ENCODE measurements at places on chromosomes 11 and 22.

DNA sequence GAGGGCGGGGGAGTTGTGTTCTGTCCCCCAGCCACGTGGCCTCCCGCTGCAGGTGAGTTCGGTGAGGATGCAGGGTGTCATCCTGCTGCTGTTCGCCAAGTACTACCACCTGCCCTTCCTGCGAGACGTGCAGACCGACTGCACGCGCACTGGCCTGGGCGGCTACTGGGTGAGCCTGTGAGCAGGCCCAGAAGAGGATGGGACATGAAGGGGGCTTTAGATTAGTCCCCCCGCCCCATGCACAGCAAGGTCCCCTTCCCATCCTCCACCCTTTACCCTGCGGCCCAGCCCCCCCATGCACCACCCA, 4.1 kb downstream of the INPP5J start:
- no peak for DNase-seq

DNA sequence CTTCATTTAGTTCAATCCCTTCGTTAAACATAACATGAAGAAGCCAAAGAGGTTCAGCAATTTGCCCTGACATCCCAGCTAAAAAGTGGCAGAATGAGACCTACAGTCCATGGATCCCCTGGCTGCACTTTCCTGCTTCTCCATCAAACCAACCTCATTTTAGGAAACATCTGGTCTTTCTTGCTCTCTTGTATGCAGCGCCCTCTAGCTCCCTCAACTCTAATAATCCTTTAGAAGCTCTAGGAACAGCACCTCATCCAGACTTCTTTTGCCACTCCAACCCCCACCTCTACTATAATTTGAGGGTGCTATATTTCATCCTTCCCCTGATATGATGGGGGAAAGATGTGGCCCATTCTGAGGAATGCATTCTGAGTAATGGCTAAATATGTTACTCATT, 7.4 kb downstream of the CNTF start:
- DNase-seq = peak; percentile 22

DNA sequence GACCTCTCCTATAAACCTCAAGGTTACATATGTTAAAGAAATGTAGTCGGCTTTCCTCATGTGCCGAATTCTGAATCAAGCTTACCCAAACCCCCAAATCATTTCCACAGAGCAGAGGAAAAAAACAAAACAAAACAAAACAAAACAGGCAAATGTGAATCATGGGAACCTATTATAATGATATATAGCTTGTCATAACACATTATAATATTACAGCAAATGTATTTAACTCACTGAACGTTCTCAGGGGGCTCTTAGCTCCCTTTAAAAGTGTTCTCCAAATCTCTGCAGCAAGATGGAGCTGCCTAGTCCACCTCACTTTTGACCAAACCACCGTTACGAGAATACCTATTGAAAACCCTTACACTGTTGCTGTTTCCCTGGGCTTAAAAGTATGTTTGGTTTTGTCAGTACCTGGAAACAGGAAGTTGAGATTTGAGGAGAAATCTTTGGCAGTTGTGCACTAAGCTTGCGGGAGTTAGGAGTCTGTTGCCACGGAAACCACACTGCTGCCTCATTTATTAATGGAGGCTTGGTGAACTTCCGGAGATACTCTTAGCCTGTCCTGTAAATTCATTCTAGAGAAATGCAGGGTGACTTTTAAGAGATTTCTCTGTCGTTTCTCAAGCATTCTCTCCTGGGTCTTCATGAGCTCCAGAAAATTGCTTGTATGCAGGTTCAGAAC, 167.0 kb upstream of the RASSF10 start:
- no peak for DNase-seq

- no peak for DNase-seq
Observed at GRCh38 chr11:62652161-62653006, 718 bp downstream of the INTS5 start.

DNA sequence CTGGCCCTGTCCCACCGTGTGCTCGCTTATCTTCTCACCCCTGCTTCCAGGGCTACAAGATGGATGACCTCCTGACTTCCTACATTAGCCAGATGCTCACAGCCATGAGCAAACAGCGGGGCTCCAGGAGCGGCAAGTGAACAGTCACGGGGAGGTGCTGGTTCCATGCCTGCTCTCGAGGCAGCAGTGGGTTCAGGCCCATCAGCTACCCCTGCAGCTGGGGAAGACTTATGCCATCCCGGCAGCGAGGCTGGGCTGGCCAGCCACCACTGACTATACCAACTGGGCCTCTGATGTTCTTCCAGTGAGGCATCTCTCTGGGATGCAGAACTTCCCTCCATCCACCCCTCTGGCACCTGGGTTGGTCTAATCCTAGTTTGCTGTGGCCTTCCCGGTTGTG, 86.5 kb downstream of the MYO7A start:
- DNase-seq = no peak

DNA sequence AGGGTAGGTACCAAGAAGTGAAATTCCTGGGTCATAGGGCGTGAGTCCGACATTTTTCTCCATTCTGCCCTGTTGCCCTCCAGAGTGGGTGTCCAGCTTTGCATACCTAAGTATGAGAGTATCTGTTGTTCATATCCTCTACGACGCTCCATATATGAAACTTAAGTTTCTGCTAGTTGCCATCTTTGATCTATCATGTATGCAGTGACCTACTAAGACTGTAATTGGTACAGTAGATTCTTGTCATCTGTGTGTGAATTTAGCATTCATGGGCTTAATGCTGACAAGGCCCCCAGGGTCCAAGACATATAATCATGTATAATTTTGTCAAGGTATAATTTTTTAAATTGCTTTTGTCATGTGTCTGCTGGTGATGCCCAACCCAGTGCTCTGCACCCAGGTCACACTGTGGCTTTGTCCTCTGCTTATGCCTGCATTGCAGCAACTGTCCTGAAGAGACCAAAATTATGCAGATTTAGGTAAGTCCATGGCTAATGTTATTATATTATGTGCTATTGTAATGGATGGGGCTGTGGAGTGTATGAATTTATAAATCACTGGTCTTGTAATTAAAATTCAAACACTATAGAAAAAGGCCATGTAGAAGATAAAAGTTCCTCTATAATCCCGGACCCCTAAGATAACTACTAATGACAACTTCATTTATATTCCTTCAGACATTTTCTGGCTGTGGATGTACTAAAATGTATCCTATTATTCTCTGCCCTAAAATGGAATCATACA, 12.2 kb downstream of the NEAT1 start:
- no peak for DNase-seq

DNA sequence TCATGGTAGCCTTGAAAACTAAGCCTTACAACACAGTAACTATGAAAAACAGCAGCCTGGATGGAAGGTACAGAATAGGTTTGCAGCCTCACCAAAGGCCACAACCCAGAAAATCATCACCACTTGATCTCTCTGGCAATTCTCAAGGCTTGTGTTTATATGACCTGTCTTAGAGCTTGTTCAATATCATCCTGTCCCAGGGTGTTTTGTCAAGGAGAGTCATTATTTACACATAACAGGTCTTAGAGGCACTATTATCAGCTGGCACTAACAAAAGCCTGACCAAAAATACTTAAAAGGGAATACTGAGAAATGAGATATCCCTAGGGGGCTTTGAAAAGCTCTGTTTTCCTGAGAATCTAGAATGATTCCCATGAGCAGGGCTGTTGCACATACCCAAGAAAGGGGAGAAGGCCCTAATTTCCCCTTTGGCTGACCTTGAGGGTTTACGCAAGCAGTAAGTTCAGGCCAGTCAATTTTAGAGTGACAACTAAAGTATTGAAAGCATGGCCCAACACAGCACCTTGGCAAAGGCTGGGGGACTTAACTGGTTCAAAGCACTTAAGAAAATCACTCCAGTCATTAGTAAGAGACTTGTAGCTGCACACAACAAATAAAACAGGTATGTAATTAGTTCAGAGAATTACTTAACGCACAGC, 7.9 kb downstream of the SC5D start:
- no peak for DNase-seq

DNA sequence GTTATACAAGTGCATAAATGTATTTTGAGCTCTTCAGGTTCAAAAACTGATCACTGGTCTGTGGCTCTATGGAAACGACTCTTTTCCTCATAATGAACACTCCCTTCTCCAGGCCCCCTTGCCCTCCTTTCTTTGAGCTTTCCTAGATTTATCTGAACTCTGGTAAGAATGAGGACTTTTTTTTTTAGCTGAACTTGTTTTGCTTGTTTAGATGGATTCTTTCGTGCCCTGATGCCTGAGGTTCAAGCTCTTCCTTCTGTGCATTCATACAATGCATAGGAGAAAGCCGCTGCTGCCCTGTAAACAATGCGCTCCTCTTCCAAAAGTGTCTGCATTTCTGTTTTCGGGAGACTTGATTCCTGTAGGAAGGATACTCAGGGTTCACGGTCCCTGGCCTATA, 205.1 kb downstream of the TENM4 start:
- DNase-seq = no peak

GRCh38 chr11:115941481-115941993, 437.3 kb upstream of the CADM1 start:
- no peak for DNase-seq

- DNase-seq = no peak
Observed at GRCh38 chr11:74820763-74821162, 72.1 kb downstream of the RNF169 start.

GRCh38 chr11:131077340-131077739, 161.1 kb upstream of the SNX19 start:
- DNase-seq = no peak

DNA sequence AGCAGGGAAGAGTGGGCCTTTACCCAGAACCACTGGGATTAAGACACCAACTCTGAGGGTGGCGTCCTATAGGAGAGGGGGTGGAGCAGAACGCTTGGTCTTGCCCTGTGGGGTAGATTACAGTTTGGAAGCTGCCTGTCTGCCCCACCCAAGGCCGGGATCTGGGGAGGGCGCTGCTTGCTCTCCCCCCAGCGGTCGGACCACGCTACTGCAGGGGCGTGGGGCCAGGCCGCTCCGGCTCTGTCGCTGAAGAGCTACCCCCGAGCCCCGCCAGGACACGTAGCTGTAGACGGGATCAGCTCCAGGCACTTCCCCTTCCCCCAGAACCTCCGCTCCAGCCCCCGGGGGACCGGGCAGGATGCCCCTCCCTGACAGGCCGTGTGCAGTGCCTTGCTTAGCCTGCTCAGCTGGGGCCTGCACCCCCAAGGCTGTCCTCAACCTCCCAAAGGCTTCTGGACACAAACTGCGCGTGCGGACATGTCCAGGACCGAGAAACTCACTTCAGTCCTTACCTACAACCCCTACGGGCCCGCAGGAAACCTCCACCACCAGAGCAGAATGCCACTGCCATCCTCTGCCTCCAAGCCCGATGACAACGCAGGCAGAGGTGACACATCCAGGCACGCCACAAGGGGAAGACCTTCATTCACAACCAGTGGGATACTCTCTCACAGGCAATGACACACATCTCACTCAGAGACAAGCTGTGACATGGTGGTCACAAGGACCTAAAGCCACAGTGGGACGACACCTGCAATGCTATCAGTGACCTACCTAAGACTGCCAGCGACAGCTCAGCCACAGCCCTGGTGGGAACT, 3.6 kb downstream of the AHNAK start:
- DNase-seq = peak; percentile 54

DNA sequence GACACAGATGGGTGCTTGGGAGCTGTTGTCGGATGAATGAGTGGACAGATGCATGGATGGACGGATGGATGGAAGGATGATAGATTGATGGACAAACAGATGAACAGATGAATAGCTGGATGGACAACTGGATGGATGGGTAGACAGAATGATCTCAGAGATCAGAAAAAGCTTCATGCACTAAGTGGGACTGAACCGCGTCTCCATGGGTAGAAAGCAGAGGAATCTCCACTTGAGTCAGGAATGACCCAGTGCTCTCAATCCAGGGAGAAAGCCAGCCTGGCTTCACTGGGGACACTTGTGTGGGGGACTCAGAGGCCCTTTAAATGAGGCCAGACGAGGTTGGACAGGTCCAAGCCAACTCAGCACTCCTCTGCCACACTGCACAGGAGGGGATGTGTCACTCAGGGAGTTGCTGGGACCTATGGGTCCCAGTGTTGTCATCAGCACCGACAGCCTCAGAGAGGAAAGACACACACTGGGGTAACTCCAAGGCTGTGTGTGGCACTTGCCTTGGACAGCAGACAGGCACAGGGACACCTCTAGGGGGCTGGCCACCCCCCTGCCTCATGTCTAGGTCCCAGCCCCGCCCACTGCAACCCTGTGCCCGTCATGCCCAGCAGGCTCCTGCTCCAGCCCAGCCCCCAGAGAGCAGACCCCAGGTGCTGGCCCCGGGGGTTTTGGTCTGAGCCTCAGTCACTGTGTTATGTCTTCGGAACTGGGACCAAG, 5.6 kb downstream of the IGLL5 start:
- no peak for DNase-seq

DNA sequence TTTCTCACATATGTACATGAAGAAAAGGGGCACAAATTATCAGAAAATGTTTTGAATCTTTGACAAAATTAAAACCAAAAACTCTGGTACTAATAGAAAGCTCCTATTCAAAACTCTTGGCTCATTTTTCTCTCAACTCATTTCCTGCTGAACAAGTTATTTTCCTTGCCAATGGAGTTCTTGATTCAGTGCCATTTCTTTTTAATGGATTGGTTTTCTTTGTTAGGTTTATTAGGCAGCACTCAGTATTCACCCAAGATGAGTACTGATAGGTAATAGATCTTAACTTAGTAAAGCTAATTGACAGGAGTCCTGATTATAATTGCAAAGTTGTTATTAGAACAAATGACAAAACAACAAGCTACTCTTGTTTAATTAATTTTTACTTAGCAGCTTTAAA, 279.4 kb upstream of the PDGFD start:
- no peak for DNase-seq

DNA sequence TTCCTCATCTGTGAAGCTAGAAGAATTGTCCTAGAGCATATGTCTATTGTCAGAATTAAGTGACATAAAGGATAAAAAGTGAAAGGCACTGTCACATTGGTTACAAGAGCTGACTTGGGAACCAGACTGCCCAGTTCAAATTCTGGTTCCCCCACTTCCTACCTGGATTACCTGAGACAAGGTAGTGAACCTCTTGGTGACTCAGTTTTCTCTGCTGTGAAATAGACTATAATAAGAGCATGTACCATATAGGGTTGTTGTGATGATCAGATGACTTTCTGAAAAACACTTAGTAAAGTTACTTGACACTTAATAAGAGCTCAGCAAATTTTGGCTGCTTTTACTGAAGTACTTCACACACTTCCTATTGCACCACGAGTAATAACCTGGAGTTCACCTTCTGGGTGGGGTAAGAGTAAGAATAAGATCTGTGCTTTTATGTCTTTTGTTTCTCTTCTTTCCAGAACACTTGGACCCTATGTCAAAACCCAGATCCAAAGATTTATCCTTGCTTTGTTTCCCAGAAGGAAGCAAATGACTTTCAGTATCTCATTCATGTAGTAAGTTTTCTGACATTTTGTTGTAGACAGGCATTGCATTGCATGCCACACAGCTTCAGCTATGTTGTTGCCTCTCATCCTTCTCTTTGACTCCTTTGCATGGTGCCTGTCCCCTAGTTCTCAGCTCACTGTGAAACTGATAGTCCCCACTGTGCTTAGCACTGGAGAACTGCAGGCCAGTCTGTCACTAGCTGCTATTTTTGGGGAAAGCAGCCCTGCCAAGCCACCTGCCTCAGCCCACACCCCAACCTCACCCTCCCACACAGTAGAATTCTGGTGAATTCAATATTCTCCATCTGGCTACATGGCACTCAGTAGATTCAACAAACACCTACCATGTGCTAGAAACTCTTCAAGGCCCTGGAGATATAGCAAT, 121.8 kb upstream of the POU2AF2 start:
- no peak for DNase-seq

Measured in HCT116 (cell line).